ENCODE measurements at places on chromosomes 2 and 18. TPM values are rescaled to one million over a fixed set of nuclear protein-coding genes. Genes with fewer than 3 reads are reported as not detected.

GRCh38 chr2:77666251-77666980 lies 144.2 kb upstream of the LRRTM4 start:
- DNase-seq = no peak

PPP4R1 gene
- 44.5 TPM for total RNA-seq

- no peak for DNase-seq
Measured at GRCh38 chr2:37466533-37467222, 122.2 kb downstream of the QPCT start.

DNA sequence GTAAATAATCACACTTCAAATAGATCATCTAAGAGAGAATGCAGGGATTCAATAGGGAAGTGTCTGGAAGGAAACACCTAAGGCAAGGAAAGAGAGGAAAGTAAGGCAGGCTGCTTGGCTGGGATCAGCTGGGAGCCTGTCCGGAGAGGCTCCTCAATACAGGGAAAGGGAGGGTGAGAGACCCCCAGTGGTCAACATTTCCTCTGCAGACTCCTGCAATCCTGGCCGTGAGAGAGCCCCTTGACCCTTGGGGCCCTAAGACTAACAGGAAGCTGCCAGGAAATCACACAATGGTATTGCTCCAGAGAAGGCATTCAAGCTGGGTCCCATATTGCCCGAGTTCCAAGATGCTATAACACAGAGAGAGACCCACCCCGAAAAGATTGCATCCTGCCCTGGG lies 549.4 kb downstream of the NYAP2 start:
- DNase-seq = no peak

GRCh38 chr2:231717281-231718171 lies 9.2 kb downstream of the PTMA start:
- DNase-seq = peak; percentile 39

- DNase-seq = no peak
Measured at GRCh38 chr2:135208016-135208415, 155.9 kb downstream of the RAB3GAP1 start.

Measured in activated CD4-positive, alpha-beta memory T cell treated with anti-CD3 and anti-CD28 coated beads for 36 hours (primary cell).